ENCODE measurements at places on chromosomes 12 and 14. TPM values are rescaled to one million over a fixed set of nuclear protein-coding genes. Genes with fewer than 3 reads are reported as not detected.
A peak's percentile ranks its signal among the peaks of the same experiment; 100 is the strongest.

GRCh38 chr12:86772696-86773095 lies 516.5 kb upstream of the MGAT4C start:
- H3K27ac ChIP-seq, result no peak overlapping the region
- no peak for DNase-seq
- no peaks in the 10 kb centered on the region for H3K36me3 ChIP-seq
- no peaks in the 10 kb centered on the region for H3K4me1 ChIP-seq

- no peaks in the 10 kb centered on the region for H3K27me3 ChIP-seq
- no peak for DNase-seq
- H3K27ac ChIP-seq, result no peak overlapping the region
- H3K4me1 ChIP-seq, result no peaks in the 10 kb centered on the region
- H3K4me3 ChIP-seq, result no peak overlapping the region
- no peaks in the 10 kb centered on the region for H3K36me3 ChIP-seq
Observed at GRCh38 chr14:22313172-22313801, 275.7 kb downstream of the DAD1 start.

- no peaks in the 10 kb centered on the region for H3K4me1 ChIP-seq
- no peak overlapping the region for H3K27ac ChIP-seq
- no peaks in the 10 kb centered on the region for H3K27me3 ChIP-seq
- no peak overlapping the region for H3K4me3 ChIP-seq
- H3K36me3 ChIP-seq, result no peaks in the 10 kb centered on the region
Observed at GRCh38 chr12:46661110-46661845, 164.5 kb downstream of the SLC38A4 start.

- H3K27me3 ChIP-seq, result no peaks in the 10 kb centered on the region
- H3K36me3 ChIP-seq, result peaks cover 8% of the 10 kb centered on the region
- no peak overlapping the region for H3K4me3 ChIP-seq
- DNase-seq, result peak; percentile 46
Observed at GRCh38 chr12:442235-442884, 17.4 kb upstream of the B4GALNT3 start.

DNA sequence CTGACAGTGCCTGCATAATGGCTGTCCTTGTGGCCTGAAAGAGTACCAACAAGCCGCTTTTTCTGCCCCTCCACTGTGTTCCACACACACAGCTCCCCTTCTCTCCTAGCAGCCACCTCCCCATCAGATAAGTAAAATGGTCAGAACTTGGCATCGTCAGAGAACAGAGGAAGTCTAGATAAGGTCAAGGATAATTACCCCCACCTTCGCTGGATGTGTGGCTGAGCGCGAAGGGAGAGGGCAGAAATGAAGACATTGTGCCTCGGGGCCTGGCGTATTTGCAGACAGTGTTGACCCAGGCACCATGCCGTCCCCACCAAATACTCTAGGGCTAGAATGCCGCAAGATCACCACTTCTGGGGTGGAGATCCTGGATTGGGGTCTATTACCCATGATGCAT lies 30.6 kb downstream of the FBXO21 start:
- no peaks in the 10 kb centered on the region for H3K4me1 ChIP-seq
- H3K27me3 ChIP-seq, result no peaks in the 10 kb centered on the region
- H3K4me3 ChIP-seq, result no peak overlapping the region
- peaks cover 97% of the 10 kb centered on the region for H3K36me3 ChIP-seq
- no peak overlapping the region for H3K27ac ChIP-seq

- no peak overlapping the region for H3K27ac ChIP-seq
- DNase-seq, result no peak
- H3K4me1 ChIP-seq, result no peaks in the 10 kb centered on the region
- H3K36me3 ChIP-seq, result no peaks in the 10 kb centered on the region
- H3K27me3 ChIP-seq, result no peaks in the 10 kb centered on the region
Observed at GRCh38 chr14:85333313-85333712, 196.6 kb upstream of the FLRT2 start.

NPFF gene
- polyA plus RNA-seq, result not detected

DNA sequence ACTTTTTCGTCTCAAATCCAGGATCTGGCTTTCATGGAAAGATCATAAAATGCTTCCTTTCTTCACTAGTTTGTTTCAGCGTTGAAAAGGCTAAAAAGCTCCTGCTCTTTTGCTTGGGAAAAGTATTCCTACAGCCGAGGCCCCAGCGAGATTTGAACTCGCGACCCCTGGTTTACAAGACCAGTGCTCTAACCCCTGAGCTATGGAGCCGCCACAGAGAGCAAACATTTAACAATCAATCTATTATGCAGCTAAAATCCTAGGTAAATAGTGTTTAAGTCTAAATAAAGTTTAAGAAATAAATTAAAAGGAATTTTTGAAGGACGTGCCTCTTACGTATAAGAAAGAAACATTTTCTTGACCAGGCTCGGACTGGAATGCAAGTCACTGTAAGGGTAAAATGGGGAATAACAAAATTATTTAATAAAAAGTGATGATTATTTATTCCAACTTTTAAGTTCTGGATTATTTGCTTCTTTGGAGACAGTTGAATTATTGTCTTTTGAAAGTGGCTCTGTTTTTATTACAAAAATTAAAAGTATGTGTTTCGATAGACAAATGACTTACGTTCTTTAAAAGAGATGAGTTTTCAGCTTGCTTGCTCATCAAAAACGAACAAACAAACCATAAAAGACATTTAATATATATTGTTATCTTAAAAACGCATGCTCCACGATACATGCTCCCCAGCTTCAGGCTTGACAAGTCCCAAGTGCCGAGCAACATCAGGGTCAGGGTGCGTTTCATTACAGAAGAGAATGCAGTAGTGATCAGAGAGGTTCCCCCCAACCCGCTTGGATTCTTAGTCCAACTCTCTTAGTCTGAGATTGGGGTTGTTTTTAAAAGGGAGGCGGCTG lies 10.2 kb downstream of the OR6S1 start:
- H3K27me3 ChIP-seq, result no peaks in the 10 kb centered on the region
- no peak overlapping the region for H3K27ac ChIP-seq
- peak; percentile 66 for DNase-seq
- H3K36me3 ChIP-seq, result no peaks in the 10 kb centered on the region

KRT82 gene
- not detected for polyA plus RNA-seq

DNA sequence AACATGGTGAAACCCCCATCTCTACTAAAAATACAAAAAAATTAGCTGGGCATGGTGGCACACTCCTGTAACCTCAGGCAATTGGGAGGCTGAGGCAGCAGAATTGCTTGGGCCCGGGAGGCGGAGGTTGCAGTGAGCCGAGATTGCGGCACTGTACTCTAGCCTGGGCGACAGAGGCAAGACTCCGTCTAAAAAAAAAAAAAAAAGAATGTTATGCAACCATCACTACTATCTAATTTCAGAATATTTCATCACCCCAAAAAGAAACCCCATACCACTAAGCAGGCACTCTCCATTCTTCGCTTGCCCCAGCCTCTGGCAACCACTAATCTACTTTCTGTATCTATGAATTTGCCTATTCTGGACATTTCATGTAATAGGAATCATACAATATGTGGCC lies 68.8 kb upstream of the AMN start:
- H3K4me1 ChIP-seq, result no peaks in the 10 kb centered on the region
- H3K27me3 ChIP-seq, result no peaks in the 10 kb centered on the region
- H3K4me3 ChIP-seq, result no peak overlapping the region
- DNase-seq, result no peak
- peaks cover 15% of the 10 kb centered on the region for H3K36me3 ChIP-seq

GPX2 gene
- polyA plus RNA-seq, result not detected

CLEC4A gene
- polyA plus RNA-seq, result 0.59 TPM

DNA sequence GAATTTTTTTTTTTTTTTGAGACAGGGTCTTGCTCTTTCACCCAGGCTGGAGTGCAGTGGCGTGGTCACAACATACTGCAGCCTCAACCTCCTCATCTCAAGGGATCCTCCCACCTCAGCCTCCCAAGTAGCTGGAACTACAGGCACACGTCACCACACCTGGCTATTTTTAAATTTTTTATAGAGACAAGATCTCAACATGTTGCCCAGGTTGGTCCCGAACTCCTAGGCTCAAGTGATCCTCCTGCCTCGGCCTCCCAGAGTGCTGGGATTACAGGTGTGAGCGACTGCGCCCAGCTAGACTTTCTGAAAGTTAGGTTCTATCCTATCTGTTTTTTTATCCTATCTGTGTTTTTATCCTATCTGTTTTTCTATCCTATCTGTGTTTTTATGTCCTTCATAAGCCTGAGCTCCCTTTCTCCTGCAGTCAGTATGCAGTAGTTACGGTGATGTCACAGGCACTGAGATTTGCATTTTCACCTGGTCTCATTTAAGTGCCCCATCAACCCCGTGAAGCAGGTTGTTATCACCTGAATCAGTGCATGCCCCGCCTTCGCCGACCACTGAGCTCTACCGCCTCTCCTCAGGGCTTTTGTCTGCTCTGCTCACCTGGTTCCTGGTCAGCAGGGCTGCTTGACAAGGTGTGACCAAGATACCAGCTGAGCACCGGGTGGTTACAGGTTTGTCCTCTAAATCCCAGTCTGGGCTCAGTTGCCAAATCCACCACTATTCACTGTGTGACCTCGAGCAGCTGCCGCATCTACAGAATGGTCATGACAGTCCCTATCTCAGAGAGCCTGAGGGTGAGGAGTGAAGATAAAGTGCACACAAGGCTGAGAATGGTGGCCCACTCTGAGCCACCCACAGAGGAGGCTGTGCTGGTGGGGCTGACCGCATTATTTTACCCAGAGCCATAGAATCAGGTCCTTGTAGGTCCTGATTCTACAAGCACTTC lies 33.1 kb downstream of the SYNDIG1L start:
- DNase-seq, result no peak
- no peaks in the 10 kb centered on the region for H3K27me3 ChIP-seq
- no peaks in the 10 kb centered on the region for H3K4me1 ChIP-seq

LRRK2 gene
- polyA plus RNA-seq, result not detected

TBX5 gene
- not detected for polyA plus RNA-seq

- no peak overlapping the region for H3K4me3 ChIP-seq
- no peak overlapping the region for H3K27ac ChIP-seq
- H3K27me3 ChIP-seq, result no peaks in the 10 kb centered on the region
- no peaks in the 10 kb centered on the region for H3K4me1 ChIP-seq
- no peak for DNase-seq
Observed at GRCh38 chr12:132661972-132662371, 25.2 kb downstream of the POLE start.

- no peak for DNase-seq
- H3K36me3 ChIP-seq, result no peaks in the 10 kb centered on the region
- H3K4me1 ChIP-seq, result no peaks in the 10 kb centered on the region
Observed at GRCh38 chr12:14613718-14614117, 46.0 kb upstream of the PLBD1 start.

DNA sequence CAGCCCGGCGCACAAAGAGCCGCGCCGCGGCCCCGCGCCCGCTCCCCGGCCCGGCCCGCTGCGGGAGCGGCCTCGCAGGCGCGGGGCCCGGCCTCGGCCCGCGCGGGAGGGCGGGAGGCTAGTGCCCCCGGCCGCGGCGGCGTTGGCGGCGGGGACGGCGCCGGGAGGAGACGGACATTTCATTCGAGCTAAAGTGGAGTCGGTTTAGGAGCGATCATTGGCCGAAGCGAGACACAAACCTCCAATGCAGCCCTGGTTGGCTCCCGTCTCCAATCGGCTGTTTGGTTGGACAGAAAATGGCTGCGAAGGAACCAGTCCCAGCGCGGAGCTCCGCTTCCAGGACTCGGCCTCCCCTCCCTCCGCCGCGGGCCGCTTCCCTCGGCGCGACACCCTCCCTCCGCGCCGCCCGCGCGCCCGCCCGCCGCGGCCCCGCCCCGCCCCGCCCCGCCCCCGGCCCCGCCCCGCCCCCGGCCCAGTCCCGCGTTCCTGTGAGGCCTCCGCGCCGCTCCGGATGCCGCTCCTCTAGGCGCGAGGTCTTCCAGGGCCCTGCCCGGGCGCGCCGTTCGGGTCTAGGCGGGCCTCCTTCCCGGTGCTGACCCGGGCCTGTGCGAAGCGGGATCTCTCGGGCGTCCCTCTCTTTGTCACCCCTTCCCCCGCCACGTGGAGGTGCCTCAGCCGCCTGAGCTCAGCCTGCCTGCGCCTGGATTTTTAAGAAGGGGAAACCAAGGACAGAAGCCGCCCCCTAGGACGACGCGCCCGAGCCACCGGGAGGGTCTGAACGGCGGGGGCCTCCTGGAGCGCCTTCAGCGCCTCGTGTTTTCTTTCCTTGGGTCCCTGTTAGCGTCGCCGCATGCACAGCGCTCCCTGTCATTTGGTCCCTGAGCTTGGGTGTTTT lies at the start of gene NFYB:
Gene NFYB, minus strand, starts transcription at position 309 of the 895 bp plus-strand sequence. CDS start 2,757 bp downstream, outside the sequence.
- no peaks in the 10 kb centered on the region for H3K36me3 ChIP-seq
- peaks cover 10% of the 10 kb centered on the region for H3K4me1 ChIP-seq
- DNase-seq, result peak; percentile 94
- no peaks in the 10 kb centered on the region for H3K27me3 ChIP-seq
- peak within 1 kb of the TSS; percentile 69 for H3K4me3 ChIP-seq
- peak within 1 kb of the TSS; percentile 72 for H3K27ac ChIP-seq

KLRC4 gene
- not detected for polyA plus RNA-seq
